Fibroblast of skin of abdomen (primary cell): ENCODE measurements at places on chromosomes 2 and 18.

DNA sequence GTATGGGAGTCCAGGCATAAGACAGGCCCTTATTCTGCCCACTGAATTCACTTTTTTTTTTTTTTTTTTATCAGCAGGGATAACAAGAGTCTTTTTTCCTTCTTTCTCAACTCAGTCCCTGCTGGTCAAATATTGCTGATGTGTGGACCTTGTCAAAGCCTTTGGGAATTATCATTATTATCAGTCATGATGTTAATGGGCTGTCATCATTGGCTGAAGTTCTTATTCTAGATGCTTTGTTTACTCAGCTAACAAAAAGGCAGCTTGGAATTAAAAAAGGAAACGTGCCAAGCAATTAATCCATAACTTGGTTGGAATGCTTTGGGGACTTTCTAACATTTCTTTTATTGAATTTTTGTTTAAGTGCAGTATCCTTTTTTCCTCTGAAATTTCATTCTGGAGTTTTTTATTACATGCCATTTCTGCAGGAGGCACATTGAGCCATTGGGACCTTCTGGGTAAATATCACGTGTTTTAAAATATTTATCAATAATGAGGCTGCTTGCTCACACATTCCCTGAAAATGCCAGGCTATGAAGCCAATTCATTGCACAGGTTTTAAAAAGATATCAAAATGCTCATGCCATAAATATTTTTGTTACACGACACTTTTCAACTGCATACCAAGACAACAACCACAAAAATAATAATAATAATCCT is 246.3 kb downstream of the TXNL1 start:
- DNase-seq, result peak; percentile 13

- DNase-seq, result peak; percentile 50
These were observed 132.5 kb downstream of the SPHKAP start for GRCh38 chr2:228048838-228049490.

- DNase-seq, result no peak
These were observed 197.3 kb downstream of the PTPRM start for GRCh38 chr18:7764405-7764804.

- DNase-seq, result peak; percentile 97
These were observed 57.4 kb downstream of the RHBDD1 start for GRCh38 chr2:226893216-226893615.

GRCh38 chr18:75517286-75517685 is 89.8 kb upstream of the SMIM21 start:
- DNase-seq, result no peak

DNA sequence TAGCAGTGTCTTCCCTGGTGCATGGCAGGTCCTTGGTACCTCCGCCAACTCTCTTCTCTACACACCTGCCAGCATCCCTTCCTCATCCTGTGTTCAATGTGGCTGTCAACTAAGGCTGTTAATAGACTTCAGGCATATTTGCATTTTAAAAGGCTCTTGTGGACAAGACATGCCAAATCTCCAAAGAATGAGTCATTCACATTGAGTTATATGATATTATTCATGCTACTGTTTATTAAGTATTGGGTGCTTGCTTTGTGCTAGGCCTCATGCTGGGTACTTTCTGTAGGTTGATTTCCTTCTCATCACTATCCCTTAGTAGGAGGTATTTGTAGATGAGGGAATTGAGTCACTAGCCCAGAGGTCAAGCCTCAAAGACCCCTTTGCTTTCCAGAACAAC is 5.2 kb downstream of the MYO1B start:
- peak; percentile 36 for DNase-seq

DNA sequence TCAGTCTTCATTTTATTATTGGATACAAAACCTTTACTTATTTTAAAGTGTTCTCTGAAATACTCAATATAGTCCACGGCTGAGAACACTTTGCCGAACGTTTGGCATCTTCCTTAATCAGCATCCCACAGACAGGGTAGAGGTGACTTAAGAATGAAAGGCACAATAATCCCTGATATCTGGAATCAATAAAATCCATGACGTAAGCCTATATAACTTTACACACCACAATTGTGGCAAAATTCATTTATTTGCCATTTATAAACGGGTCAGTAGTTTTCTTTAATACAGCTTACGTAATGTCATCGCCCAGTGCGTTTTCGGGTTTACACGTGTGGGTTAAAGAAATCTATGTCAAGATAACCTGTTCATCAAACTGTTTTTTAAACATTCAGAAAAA is 1.3 kb downstream of the MGAT4A start:
- no peak for DNase-seq

DNA sequence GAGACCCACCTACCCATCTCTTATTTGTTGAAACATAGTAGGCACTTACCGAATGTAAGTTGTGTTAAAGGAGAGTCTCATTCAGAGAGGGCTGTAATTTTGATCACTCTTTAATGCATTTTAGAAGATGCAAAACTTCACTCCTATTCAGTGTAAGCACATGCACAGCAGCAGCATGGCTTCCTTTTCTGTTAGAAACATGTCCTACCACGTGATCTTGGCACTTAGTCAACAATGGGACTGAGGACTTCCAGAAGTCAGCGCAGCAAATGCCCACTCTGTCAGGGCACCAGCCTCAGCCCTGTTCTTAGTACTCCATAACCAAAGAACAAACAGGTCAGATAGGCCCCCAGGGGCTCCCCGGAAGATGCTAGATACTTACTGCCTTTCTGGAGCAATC is 456.5 kb downstream of the METTL4 start:
- DNase-seq, result no peak

DNA sequence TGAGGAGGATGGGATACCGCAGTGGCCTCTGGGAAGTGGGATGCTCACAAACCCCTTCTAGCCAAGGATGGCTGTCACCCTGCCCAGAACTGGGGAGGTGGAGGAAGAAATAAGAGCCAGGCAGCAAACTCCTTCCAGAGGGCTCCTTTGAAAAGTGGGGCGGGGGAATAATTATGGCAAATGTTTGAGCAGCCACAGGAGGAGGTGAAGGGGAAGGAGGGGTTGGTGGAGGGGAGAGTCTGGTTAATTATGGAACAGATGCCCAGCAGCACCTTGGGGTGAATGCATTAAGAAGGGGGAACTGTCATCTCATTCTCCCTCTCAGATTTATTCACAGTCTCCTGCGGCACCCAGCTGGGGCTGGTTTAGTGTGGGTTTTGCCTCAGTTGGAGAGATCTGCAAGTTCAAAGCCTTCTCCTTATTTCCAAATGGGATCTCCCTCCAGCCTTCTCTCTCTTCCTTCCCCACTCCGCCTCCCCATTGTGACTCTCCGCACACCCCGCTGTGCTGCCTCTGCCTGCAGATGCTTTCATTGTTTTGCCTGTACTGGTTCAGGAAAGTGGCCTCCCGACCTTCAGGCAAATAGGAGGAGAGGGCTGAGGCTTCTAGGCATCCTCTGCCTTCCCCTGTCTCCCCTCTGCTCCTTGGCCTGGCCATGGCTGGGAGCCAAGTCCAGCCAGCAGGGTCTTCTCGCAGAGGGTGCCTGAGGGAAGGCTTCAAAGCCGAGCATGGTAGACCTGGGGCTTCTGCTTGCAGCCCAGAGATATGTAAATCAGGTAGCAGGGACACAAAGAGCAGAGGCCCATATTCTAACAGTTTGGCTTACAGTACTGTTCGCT is 457.2 kb upstream of the MEX3C start:
- no peak for DNase-seq

GRCh38 chr2:9264301-9264700 is 57.7 kb downstream of the ASAP2 start:
- DNase-seq, result no peak

GRCh38 chr2:173231465-173231864 is 123.2 kb upstream of the CDCA7 start:
- DNase-seq, result no peak

GRCh38 chr2:52128081-52128480 is 1096.1 kb upstream of the NRXN1 start:
- no peak for DNase-seq

GRCh38 chr2:48131539-48132270 is 225.4 kb upstream of the FBXO11 start:
- DNase-seq, result peak; percentile 75

DNA sequence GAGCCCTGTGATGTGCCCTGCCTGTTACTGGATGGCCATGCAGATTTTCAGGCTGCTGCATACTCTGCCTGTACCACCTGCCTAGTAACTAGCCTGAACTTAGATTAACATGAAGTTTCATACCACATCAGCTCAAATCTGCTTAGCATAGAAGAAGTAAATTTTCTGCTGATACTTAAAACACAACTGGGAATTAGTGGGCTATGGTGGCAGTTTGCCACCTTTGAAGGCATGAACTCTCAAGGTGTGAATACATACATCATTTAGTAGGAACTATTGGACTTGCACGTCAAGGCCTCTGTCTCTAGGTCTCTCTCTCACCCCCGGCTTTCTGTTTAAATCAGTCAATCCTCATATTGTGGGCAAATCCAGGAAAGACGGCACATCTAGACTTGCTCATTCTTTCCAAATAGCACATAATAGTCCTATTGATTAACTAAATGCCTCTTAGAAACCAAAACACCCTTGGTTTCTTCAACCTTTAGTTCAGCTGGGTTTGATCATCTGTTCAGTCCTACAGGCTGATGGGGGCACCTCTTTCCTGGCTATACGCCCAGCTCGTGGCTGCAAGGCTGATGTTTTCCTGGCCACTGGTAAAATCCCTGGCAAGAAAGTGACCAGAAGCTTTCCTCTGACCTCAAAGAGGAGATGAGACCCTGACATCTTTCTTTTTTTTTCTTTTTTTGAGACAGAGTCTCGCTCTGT is 58.4 kb downstream of the ALPK2 start:
- no peak for DNase-seq

DNA sequence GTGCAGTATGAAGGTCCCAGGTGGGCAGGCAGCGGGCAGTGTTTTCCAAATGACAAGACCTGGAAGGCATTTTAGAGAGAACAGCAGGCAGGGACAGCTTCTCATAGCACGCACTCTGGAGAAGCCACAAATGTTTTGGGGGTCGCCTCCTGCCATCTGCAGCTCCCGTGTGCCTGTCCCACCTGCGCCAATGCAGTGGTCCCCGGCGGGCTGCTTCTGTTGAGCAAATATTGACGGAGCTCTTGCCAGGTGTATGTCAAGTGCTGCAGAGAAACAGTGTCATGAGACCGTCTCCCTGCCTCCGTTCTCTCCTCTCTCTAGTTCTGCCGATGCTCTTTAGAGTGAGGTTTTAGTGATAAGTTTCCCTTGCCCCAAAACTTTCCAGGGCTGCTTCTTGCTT is 174.8 kb downstream of the LDLRAD4 start:
- no peak for DNase-seq

DNA sequence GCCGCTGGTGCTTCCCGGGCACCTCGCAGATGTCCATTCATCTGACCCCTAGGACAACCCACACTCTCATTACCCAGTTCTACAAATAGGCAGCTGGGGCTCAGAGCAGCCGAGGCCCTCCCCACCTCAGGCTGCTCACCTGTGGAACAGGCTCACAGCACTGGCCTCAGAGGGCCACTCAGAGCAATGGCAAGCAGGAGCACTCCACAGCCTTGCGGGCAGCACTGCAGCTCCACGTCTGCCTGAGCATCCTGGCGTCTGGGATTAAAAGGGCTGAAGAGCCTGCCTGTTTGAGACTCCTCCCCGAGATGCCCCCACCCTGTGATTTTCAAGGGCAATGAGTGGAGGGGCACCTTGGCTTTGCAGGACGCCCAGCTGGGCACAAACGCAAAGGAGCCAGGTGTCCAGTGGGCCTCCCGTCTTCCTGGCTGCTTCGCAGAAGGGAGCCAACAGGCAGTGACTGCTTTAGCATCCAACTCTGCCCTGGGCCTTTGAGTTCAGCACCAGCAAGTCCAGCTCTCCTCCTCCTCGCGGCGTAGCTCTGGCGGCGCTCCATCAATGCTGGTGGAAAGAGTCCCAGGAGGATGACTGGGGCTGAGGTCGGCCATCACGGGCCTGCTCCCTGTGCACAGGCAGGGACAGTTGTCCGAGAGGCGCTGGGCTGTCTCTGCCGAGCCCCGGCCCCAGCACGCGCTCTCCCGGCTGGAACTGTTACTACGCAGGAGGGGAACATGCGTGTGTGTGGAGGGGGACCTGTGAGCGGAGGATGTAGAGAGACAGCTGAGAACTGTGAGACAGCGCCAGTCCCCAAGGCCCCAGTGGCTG is 297.2 kb downstream of the NDUFA10 start:
- DNase-seq, result no peak

DNA sequence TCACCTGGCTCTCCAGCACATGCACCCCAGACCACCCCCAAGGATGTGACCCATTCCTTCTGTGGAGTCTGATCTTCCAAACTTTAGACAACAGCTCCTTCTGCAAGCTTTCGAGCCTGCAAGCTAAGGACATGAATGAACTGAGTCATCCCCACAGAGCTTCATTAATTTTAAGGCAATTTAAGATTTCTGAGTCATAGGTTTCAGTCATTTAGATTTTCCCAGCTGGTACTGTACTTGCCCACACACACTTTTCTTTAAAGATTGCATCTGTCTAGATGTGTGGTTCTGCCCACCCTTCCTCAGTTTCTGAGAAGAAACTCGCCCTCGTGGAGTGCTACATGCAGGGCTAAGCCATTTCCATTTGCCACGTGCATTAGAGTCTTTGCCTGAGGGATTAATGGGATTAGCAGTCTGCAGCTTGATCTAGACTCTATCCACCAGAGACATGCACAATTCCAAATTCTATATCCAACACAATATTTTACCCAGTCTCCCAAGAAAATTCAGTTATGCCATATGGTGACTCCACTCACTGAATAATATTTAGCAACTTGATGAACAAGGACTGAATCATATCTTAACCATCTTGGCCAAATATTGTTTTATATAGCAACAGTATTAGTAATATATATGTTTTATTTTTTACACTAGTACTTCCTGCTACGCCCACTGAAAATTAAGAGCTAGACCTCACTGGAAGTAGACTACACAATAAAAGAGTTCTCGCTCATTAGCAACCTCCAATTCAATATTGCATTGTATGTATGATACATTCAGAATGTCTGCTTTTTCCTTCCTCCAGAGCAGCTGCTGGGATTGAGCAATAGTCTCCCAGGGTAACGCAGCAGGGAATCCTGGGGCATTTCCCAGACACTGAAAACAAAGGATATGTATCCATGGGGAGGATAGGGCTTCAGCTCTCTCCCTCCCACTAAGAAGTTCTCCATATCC is 14.3 kb upstream of the TRIB2 start:
- DNase-seq, result peak; percentile 89

GRCh38 chr2:9390991-9391390 is 32.3 kb downstream of the ITGB1BP1 start:
- no peak for DNase-seq

DNA sequence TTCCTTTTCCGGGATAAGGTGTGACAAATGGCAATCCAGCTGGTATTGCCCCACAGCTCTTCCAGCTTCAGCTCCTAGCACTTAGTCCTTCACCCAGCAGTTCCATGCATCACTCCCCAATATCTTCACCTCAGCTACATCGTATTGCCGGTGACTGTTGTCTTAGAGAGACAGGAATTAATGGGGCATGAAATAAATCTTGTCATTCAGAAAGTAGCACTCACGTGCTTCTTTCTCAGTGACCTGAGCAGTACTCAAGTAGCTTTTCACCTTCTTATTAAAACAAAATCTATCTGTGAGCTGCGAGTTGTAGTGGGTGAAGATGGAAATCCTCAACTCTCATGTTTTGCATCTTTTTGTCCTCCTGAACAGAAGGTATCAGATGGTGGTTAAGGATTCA is 72.8 kb downstream of the PTH2R start:
- DNase-seq, result no peak

- DNase-seq, result no peak
These were observed 36.6 kb downstream of the ZDBF2 start for GRCh38 chr2:206311026-206311425.
